ENCODE measurements at places on chromosomes 12 and 14.

GRCh38 chr12:74365178-74365964 is 172.3 kb upstream of the ATXN7L3B start:
- no peak for DNase-seq

DNA sequence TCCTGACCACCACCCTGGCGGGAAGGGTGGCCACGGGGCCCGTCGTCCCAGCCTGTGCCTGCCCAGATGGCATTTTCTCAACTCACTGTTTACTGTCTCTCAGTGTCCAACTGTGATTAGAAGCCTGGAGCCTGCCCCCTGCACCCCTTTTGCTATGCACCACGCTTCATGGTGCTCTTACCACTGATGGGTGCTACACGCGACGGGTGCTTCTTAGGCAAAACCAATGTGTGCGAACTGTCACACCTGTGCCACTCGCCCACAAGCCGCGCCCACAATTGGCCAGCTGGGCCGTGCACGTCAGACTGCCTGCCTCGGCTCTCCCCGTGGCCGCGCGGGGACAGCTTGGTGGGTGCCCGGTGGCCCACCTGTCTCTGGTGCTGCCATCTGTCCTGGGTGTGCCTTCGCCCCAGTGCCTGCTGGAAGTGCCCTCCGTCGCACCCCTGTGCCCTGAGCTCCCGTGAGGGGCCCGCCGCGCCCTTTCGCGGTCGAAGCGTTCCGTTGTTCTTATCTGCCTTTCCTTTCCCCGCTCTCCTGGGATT is 15.1 kb upstream of the AMN start:
- no peak for DNase-seq

GRCh38 chr14:99559286-99559990 is 44.6 kb downstream of the CCDC85C start:
- DNase-seq: no peak

GRCh38 chr12:109711596-109712461 is 1.8 kb upstream of the FAM222A start:
- no peak for DNase-seq

GRCh38 chr12:116461060-116461459 is 98.1 kb upstream of the MAP1LC3B2 start:
- no peak for DNase-seq

GRCh38 chr12:68261896-68262295 is 8.5 kb upstream of the IL22 start:
- DNase-seq: no peak

- DNase-seq: no peak
Observed at GRCh38 chr12:34346372-34347034, 324.2 kb downstream of the ALG10 start.

- no peak for DNase-seq
Observed at GRCh38 chr12:88993651-88994050, 358.6 kb downstream of the DUSP6 start.

Measured in germinal center (tissue), 1 donor.